ENCODE measurements at places on chromosomes 1 and 21. TPM values are rescaled to one million over a fixed set of nuclear protein-coding genes. Genes with fewer than 3 reads are reported as not detected.

- DNase-seq = no peak
- no peak overlapping the region for H3K4me3 ChIP-seq
- H3K36me3 ChIP-seq = no peaks in the 10 kb centered on the region
Measured at GRCh38 chr1:68166348-68166747, 66.0 kb downstream of the WLS start.

DNA sequence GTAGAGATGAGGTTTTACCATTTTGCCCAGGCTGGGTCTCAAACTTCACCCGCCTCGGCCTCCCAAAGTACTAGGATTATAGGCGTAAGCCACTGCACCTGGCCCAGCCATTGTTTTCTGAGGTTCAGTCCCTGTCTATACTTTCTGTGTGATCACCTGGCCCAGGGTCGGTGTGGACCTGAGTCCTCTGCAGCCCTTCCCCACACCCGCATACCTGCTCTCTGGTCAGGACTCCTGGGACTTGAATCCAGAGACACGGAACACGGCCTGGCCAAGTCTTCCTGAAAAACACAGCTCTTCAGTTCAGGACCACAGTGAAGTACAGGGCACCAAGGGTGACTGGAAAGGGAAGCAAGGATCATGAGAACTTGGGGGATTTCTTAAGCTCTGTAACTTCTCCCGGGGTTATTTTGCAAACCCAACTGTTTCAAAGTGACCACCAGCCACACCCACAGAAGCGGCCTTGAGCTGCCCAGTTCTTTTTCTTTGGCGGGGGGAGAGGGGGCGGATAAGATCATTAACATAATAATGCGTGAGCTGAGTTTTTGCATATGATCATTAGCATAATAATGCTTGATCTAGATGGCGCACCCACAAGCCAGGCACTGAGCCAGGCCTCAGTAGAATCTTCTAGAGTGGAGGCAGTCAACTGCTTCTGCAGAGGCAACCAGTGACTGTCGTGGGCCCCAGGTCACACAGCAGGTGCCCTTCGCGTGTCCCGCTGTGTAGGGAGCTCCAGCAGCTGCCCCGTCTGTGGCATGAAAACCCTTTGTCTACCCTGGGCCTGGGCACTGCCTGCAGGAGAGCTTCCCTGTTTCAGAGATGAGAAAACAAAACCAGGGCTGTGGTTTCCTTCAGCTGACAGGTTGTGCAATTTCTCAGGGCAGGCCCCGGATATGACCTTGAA is 1.7 kb upstream of the NADK start:
- no peak overlapping the region for H3K4me3 ChIP-seq
- H3K4me1 ChIP-seq = peaks cover 72% of the 10 kb centered on the region
- peak; percentile 77 for DNase-seq
- H3K36me3 ChIP-seq = peaks cover 25% of the 10 kb centered on the region
- H3K27ac ChIP-seq = peak overlapping the region; percentile 94

- no peaks in the 10 kb centered on the region for H3K27me3 ChIP-seq
- no peak for DNase-seq
- no peaks in the 10 kb centered on the region for H3K36me3 ChIP-seq
Measured at GRCh38 chr1:100816049-100816448, 78.6 kb downstream of the EXTL2 start.

- H3K36me3 ChIP-seq = no peaks in the 10 kb centered on the region
- peaks cover 62% of the 10 kb centered on the region for H3K27me3 ChIP-seq
- no peak for DNase-seq
Measured at GRCh38 chr21:44696572-44696971, 400 bp upstream of the KRTAP10-12 start.

GRCh38 chr1:222750651-222751050 is 13.6 kb downstream of the FAM177B start:
- no peak overlapping the region for H3K27ac ChIP-seq
- peaks cover 9% of the 10 kb centered on the region for H3K27me3 ChIP-seq
- DNase-seq = no peak

DNA sequence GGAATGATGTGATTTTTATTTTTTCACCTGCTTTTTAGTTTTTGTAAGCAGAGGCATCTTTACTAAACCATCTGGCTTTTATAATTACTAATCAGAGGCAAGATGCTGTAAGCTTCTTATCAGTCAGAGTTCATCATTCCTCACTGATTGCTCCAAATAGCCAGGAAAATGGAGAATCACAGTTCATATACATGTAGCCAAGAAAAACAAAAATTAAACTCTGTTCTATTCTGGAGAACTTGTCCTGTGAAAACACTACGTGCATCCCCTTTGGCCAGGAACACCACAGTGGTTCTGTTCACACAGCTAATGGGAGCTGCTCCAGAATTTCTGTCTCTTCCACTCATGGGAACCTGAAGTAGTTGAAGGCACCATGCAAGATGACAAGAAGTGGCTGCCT is 725.5 kb upstream of the CHRM3 start:
- H3K27ac ChIP-seq = no peak overlapping the region
- no peak for DNase-seq
- no peak overlapping the region for H3K4me3 ChIP-seq
- no peaks in the 10 kb centered on the region for H3K36me3 ChIP-seq
- H3K4me1 ChIP-seq = no peaks in the 10 kb centered on the region

Gene BARHL2
- total RNA-seq = 0.11 TPM

DNA sequence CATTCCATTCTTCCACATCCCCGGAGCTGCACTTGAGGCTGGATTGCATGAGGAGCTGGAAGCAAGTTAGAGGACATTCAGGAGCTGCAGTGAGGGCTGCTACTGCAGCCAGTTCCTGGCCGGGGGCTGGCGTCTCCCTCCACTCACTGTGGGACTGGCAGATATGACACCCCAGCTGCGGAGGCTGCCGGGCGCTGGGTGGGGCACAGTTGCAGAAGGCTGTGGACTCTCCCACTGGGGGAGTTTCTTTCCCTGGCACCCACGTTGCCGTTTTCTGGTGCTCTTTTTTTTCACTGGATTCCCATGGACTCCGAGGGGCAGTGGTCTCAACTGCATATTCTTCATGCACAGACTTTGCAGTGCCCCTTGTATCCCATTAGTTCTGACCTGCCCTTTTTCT is 351.1 kb upstream of the AJAP1 start:
- H3K27me3 ChIP-seq = no peaks in the 10 kb centered on the region
- no peaks in the 10 kb centered on the region for H3K4me1 ChIP-seq
- H3K4me3 ChIP-seq = no peak overlapping the region
- no peaks in the 10 kb centered on the region for H3K36me3 ChIP-seq
- H3K27ac ChIP-seq = no peak overlapping the region

Gene LGR6
- total RNA-seq = 0.20 TPM

DNA sequence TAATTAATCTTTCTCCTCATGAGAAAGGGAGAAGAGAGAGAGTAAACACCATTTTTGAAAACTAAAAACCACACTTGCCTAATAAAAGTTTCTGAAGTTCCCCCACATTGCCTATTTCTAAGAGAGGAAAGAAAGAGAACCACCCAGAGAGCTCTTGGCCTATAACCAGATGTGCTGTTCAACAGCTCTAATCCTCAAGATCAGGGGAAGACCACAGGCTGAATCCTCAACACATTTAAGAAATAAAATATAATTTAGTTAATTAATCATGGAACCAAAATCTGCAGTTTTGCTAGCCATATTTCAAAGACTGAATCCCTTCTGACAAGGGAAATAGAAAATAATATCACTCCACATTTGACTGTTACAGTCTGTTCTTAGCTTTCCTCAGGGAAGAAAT is 11.9 kb downstream of the PRRX1 start:
- no peaks in the 10 kb centered on the region for H3K27me3 ChIP-seq
- H3K27ac ChIP-seq = no peak overlapping the region
- no peak for DNase-seq
- no peak overlapping the region for H3K4me3 ChIP-seq

- no peak for DNase-seq
- no peak overlapping the region for H3K27ac ChIP-seq
- peaks cover 3% of the 10 kb centered on the region for H3K4me1 ChIP-seq
- no peaks in the 10 kb centered on the region for H3K27me3 ChIP-seq
- H3K36me3 ChIP-seq = no peaks in the 10 kb centered on the region
Measured at GRCh38 chr1:211589782-211590721, 11.1 kb upstream of the SLC30A1 start.

DNA sequence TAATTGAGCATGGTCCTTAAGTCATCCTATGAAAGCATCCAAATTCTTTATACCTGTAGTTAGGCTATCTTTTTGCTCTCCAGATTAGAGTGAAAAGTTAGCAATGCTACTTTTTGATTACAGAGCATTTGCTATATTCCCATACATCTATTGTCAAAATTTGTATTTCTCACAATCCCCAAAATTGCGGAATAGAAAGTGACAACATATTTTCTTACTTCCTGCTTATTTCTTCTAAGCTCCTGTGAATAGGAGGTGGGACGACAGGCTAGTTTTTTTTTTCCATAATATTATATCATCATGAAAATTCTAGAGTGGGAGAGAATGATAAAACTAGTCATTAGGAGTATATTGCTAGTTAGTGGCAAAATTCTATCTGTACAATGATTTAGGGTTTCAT is 264.0 kb upstream of the DPYD start:
- no peak overlapping the region for H3K27ac ChIP-seq
- H3K4me1 ChIP-seq = no peaks in the 10 kb centered on the region
- DNase-seq = no peak
- no peak overlapping the region for H3K4me3 ChIP-seq

Gene CGN
- total RNA-seq = 0.27 TPM

Gene KRTAP24-1
- total RNA-seq = not detected

GRCh38 chr1:75308365-75308764 is 174.2 kb downstream of the LHX8 start:
- DNase-seq = no peak
- H3K27me3 ChIP-seq = no peaks in the 10 kb centered on the region
- H3K4me3 ChIP-seq = no peak overlapping the region
- no peak overlapping the region for H3K27ac ChIP-seq

- no peak for DNase-seq
- no peak overlapping the region for H3K27ac ChIP-seq
- no peak overlapping the region for H3K4me3 ChIP-seq
- no peaks in the 10 kb centered on the region for H3K27me3 ChIP-seq
- peaks cover 14% of the 10 kb centered on the region for H3K4me1 ChIP-seq
- H3K36me3 ChIP-seq = no peaks in the 10 kb centered on the region
Measured at GRCh38 chr1:111597426-111597825, 22.2 kb upstream of the RAP1A start.

DNA sequence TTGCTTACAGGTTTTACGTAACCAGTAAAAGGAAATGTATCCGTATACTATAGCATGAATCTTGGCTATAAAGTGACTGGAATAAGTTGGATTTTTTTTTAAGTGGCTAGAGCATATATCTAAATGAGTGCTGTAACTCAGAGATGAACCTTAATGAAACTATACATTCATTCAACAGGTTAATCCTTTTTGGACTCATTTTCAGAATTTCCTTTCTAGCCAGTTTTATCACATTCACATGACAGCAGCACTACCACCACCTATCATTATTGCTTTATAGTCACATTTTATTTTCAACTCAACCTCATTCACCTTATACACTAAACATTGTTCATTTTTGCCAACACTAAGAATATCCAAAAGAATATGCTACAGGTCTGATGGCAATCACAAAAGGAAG is 30.6 kb downstream of the FRRS1 start:
- no peak overlapping the region for H3K4me3 ChIP-seq
- H3K27me3 ChIP-seq = no peaks in the 10 kb centered on the region
- H3K27ac ChIP-seq = no peak overlapping the region
- DNase-seq = no peak
- no peaks in the 10 kb centered on the region for H3K4me1 ChIP-seq

- DNase-seq = no peak
- H3K27ac ChIP-seq = no peak overlapping the region
- no peaks in the 10 kb centered on the region for H3K27me3 ChIP-seq
- no peaks in the 10 kb centered on the region for H3K36me3 ChIP-seq
Measured at GRCh38 chr1:231951374-231951773, 324.8 kb downstream of the DISC1 start.

GRCh38 chr21:45965084-45965809 is 16.3 kb upstream of the COL6A1 start:
- DNase-seq = no peak
- H3K4me1 ChIP-seq = no peaks in the 10 kb centered on the region
- no peaks in the 10 kb centered on the region for H3K36me3 ChIP-seq
- no peak overlapping the region for H3K4me3 ChIP-seq
- peaks cover 10% of the 10 kb centered on the region for H3K27me3 ChIP-seq
